Bronchial epithelial cell (primary cell): ENCODE measurements at places on chromosomes 7 and 10.

GRCh38 chr7:124667312-124668153, 98.1 kb downstream of the GPR37 start:
- peak; percentile 17 for DNase-seq

- no peak for DNase-seq
These were observed 14.0 kb downstream of the C10orf88 start for GRCh38 chr10:122939856-122940543.

GRCh38 chr10:61475449-61475873, 22.3 kb upstream of the TMEM26 start:
- DNase-seq, result peak; percentile 41

DNA sequence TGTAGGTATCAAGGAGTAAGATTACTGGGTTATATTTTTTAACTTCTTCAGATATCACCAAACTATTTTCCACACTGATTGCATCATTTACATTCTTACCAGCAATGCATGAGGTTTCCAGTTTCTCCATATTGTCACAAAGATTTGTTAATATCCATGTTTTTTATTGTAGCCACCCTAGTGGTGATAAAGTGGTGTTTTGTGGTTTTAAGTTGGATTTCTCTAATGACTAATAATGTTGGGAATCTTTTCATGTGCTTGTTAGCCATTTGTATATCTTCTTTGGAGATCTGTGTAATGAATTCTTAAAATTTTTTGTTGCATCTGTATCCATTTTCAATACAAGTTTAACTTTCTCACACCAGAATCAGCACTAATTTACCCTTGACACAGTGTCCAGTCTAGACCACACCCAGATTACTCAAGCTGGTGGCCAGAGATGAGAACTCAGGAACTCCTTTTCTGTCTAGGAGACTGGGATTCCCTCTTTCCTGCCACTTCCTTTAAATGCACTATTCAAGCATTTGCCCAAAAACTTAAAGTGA, 67.0 kb upstream of the PLXDC2 start:
- peak; percentile 2 for DNase-seq

GRCh38 chr10:15158448-15158847, 10.0 kb downstream of the NMT2 start:
- DNase-seq, result no peak

- DNase-seq, result no peak
These were observed 2.9 kb downstream of the NT5C3A start for GRCh38 chr7:33059635-33060034.

DNA sequence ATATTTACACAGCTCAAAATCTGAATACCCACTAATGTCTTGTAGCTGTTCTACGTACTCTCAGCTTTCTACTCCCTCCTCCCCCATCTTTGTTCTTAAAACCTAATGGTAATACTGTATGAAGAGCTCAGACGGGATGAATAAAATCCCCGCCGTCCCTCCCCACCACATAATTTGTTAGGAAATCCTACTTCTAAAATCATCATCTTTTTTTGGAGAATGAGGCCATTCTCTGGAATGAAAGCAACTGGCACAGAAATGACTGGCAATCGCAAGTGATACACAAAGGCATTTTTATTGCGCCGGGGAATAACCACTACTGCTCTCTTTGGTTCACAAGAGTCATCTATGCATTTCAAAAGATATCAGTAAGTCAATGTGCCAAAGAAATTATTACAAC, 27.3 kb downstream of the SLC35B4 start:
- no peak for DNase-seq

- peak; percentile 73 for DNase-seq
These were observed 155.0 kb downstream of the BMPER start for GRCh38 chr7:34060196-34060947.

- DNase-seq, result no peak
These were observed 69.8 kb upstream of the SEMA3A start for GRCh38 chr7:84264396-84264795.

DNA sequence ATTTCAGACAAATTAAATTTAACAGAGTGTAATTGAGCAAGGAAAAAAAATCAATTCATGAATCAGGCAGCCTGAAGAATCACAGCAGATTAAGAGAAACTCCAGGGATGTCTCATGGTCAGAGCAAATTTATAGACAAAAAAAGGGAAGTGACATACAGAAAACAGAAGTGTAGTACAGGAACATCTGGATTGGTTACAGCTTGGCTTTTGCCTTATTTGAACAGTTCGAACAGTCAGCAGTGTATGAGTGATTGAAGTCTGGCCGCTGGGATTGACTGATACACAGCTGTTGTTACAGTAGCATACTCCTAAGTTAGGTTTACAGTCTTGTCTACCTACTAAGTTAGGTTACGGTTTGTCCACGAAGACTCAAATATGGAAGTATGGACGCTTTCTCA, 255.3 kb downstream of the HPSE2 start:
- no peak for DNase-seq

DNA sequence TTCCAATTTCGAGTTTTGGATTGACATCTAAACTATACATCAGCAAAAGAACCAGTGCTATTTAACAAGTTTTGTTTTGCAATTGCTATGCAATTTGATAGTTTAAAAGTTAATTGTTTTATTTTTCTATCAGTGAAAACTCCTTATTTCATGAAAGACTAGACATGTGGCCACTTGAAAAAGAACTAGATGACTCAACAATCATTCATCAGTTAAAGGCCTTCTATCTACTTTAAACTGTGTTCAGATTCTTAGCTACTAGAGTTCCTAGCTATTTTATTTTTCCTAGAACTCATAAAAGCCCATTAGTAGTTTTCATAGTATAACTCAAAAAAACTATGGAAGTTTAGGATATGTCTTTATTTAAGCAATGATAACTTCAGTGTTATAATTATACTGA, 104.6 kb upstream of the LSM8 start:
- peak; percentile 91 for DNase-seq

GRCh38 chr10:101355072-101355706, 1.2 kb downstream of the BTRC start:
- DNase-seq, result no peak

DNA sequence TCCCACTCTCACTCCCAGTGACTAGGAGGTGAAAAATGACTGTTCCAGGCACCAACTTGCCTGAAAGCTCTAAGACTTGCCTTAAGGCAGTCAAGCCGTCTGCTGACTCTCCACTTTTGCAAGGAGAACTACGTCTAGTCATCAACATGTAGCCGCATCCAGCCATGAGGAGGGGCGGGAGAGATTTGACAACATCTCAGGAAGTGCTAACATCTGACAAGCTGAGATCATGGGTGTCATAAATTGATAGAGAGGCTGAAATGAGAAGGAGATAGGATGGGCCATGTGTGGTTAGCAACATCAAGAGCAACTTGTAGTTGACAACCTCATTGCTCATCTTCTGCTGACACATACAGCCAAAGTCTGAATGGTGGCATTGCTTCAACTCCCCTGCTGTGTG, 9.0 kb upstream of the TBXAS1 start:
- DNase-seq, result peak; percentile 95

GRCh38 chr10:82353381-82353780, 478.4 kb downstream of the NRG3 start:
- DNase-seq, result no peak

DNA sequence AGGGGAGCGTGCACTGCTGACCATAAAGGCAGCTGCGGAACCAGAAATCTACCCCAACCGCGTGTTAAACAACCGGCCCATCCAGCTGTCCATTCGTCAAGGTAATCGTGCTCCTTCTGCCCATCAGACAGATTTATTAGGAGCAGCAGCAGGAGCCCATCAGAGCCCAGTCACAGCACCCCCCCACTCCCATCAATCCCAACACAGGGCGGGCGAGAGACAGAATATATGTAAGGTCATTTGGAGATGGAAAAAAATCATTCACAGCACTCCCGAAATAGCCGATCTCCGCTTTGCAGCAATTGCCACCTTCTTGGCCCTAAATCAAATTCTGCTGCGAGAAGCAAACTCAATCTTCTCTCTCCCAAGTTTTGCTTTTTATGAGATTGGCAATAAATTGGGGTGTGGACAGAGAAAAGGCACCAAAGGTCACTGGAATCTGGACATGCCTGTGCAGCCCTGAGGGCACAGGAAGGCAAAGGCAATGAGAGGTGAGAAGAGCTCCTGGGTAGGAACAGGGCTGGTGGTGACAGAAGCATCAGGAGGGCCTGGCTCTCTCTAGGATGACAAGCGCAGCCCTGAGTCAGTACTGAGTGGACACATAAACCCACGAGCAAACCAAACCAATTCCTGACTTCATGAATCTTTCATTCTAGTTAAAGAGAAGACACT, 145.0 kb upstream of the ZMIZ1 start:
- no peak for DNase-seq

DNA sequence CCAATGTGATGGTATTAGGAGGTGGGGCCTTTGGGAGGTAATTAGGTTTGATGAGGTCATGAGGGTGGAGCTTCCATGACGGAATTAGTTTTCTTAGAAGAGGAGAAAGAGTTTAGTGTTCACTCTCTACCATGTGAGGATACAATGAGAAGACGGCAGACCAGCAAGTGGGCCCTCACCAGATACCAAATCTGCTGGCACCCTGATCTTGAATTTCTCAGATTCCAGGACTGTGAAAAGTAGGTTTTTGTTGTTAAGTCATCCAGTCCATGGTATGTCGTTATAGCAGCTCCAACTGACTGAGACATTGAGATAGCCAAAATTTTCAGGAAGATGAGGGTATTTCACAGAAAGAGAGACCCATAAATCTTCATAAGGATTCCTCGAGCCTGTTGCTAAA, 3.6 kb upstream of the TMEM196 start:
- DNase-seq, result no peak

GRCh38 chr10:126001576-126001975, 105.2 kb downstream of the FANK1 start:
- DNase-seq, result no peak

DNA sequence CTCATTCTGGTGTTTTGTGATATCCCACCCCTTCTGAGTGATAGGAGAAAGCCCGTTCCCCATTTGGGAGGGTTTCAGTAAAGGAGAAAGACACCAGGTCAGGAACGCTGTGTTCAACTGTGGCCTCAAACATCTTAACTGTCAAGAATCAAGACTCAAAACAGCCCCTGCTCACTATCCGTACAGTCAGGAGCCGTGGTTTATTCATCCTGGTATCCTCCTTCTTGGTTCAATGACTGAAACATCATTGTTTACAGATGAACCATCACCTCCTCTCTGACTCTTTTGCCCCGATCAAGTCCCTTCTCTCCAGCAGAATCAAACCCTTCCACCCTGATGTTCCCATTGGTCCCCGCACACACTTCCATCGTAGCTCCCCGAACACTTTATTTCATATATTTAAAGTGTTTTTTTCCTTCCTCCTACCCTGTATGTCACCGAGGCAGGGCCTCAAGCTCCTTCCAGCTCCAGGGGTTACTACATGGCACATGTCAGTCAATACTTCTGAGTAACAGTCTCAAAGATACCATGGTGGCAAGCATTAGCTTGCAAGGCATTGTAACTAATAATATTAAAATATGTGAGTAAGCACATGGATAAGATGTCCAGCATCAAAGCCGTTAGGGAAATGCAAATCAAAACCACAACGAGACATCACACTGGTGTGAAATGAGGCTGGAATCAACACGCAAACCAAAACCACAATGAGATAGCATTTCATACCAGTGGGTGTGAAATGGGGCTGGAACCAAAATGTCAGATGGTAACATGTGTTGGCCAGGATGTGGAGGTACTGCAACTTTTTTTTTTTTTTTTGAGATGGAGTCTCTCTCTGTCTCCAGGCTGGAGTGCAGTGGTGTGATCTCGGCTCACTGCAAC, 124.7 kb upstream of the C1QL3 start:
- peak; percentile 96 for DNase-seq

DNA sequence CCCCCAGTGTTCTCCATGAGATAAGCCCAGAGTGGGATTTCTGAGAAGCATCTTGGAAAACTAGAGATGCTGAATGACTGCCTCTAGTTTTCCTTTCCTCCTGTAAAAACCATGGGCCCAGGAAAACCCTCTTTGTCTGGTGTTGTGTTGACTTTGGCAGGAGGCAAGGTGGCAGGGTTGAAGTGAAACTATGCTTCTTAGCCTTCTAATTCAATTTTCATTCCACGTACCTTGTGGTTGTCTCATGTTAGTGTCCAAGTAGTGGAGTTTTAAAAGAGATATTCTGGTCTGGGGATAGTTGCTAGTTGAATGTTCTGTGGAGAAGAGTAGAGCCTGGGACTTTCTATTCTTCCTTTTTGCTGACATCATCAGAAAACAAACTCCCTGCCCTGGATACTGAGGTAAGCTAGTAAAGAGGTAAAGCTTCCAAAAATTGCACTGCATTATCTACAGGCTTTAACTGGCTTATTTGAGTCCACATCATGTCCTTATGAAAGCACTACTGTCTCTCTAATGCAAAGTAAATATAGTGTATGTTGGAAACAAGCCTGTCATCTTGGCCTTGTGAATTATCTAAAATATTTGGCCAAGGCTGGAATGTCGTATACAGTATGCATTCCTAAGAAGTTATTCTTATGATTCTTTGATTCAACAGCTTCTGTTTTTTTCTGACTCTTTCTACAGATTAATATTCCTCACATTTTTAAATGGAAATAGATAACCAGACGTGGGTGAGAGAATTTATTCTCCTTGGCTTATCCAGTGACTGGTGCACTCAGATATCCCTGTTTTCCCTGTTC, at the start of gene OR2F2:
Gene OR2F2, plus strand, starts transcription at position 708 of the 800 bp plus-strand sequence. Its CDS starts 0 bp downstream, at position 708.
- DNase-seq, result no peak

DNA sequence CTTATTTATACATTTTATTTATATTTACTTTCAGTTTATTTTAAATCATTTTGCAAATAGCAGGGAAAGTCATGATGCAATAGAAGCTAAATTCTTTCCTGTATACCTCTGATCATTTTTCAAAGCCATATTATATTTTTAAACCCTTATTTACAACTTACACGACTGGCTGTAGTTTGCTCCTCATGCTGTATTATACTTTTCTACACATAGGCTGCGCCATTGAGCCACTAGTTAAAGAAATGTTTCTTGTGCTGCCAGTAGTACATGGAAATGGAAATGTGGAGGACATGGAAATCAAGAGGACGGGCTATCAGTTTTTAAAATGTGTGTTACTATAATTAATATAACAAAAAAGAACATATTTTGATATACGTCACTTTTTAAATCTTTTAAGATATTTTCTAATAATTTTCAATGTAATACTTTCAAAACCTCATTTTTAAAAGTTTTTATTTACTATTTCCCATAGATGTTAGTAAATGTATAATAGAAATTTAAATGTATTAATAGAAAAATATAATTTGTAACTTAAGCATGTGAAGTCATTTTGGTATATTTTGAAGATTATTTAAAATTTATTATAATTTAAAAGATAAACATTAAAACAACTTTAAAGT, 118.5 kb downstream of the VTI1A start:
- peak; percentile 68 for DNase-seq

- DNase-seq, result no peak
These were observed 135.0 kb downstream of the DYNC1I1 start for GRCh38 chr7:95907337-95907736.

DNA sequence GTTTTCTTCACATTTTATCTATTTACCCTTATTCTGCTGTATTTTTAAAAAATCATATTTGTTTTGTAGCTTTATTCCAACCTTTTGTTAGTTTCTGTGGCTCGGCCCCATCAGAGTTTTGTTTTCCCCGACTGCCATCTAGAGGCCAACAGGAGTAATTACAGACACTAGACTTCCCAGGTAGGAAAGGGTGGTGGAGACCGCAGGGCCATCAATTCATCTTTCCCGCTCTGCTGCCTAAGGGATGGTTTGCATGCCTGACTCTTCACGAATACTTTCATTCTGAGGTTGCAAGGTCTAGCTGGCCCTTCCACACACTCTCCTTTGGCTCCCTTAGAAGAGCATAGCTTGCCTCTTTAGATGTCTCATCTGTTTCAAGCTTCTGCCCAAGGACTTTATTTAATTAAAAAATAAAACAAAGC, 38.3 kb downstream of the LYZL2 start:
- DNase-seq, result peak; percentile 46
